Hematopoietic multipotent progenitor cell treated with erythropoietin and hydrocortisone succinate and interleukin-3 and kit ligand, for 8 days (in vitro differentiated cells): ENCODE measurements at places on chromosomes 5 and 9.

DNA sequence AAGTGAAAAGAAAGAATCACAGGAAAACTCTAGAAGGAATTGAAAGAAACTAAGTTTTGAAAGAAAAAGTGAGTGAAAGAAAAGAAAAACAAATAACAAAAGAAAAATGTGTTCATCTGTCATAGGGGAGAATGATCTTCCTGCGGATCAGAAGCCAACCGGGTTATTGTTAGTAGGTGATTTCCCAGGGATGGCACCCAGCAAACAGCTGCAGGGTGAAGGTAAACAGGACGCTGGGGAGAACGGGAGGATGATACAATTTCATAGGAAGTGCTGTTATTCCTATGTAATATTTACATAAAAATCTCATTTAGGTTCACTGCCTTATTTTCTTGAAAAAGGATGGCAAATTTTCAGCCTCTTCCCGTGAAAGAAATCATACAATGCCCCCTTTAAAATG is 72.4 kb upstream of the LHFPL2 start:
- DNase-seq: no peak

GRCh38 chr5:3330442-3330841 is 265.2 kb upstream of the IRX1 start:
- DNase-seq: no peak

- no peak for DNase-seq
Observed at GRCh38 chr9:92422611-92423338, 1.5 kb downstream of the OMD start.

DNA sequence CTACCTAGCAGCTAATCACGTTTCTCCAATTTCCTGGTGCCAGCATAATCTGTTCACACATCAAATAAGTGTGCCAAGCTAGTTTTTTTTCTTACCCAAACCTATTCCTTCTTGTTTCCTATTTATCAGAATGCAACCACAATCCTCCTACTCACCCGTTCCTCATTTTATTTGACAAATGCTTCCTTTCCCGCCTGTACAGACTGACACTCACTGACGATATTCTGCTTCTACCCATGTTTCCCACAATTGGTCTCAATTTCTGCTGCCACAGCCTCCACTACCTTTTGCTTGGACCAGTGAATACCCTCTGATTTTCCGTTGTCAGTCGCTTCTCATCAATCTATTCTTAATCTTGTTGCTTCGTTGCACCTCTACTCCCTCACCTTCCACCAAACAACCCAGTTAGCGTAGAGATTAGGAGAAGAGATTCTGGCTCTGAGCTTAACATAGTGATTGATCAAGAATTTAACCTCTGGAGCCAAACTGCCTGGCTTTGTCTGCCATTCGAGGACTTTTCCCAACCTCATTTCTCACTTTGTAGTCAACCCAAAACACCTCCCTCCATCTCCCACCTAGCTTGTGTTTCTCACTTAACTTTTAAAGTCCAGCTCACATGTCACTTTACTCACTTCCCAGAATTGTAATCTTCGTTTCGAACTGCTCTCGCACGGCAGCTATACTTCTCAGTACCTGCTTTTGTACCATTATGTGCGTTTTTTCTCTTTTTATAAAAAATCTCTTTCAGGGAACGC is 729 bp upstream of the TMEM38B start:
- DNase-seq: peak; percentile 19

DNA sequence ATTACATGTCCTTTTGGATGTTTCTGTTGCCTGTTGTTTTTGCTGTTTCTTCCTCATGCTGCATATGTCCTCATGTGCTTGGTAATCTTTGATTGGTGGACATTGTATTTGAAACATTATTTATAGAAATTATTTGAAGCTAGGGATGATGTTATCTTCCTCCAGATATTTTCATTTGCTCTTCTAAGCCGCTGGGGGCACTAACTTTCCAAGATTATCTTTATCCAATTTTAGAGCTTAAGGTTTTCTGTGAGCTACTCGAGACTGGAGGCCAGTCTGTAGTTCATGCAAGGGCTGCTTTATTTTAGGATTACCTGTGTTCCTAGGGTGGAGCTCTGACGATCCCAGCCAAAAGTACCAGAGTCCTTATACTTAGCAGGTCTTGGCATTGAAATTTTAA is 40.9 kb downstream of the STX17 start:
- DNase-seq: no peak

- no peak for DNase-seq
Observed at GRCh38 chr9:137984520-137985257, 107.1 kb downstream of the CACNA1B start.

DNA sequence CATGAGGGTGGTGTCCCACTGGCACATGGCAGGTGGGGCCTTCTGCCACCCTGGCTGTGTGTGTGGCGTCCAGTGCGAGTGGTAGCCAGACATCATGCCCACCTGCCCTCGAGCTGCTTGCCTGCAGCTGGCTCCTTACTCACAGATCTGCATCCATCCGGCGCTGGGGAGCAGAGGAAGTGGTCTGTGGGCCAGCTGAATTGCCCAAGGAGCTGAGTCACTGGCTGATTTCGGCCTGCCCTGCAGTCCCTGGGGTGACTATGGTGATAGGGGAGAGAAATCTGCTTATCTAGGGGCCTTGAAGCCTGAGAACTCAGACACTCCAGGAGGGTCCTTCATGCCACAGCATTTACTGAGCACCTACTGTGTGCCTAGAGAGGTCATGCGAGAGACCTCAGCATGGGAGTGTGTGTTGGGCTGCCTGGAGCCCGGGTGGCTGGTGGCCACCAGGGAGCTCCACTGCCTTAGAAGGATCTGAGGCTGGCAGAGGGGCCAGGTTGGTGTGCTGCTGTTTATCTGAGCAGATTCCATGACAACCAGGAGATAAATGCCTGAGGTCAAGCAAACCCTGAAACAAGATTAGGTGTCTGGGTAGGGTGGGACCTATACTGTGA is 57.1 kb downstream of the SLC22A5 start:
- DNase-seq: peak; percentile 83

DNA sequence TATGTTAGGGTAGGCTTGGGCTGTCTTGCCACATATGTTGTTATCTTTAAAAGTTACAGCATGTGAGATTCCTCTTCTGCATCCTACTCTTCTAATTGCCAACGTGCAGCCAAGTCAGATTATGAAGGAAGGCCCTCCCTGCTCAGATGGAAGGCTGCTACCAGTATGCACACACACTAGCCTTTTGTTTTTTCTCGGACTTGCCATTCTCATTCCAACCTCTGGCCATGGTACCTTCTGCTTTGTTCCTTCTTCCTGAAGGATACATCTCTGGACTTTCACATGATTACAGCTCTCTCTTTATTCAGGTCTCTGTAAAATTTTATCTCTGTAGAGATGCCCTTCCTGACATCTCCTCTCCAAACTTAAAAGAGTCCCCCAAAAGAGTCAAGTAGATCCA is 12.8 kb upstream of the OTP start:
- DNase-seq: no peak

- no peak for DNase-seq
Observed at GRCh38 chr9:116951588-116952435, 264.7 kb downstream of the TRIM32 start.

- no peak for DNase-seq
Observed at GRCh38 chr5:132099076-132099748, 25.6 kb downstream of the CSF2 start.

GRCh38 chr5:148125641-148126040 is 42.7 kb upstream of the SPINK14 start:
- no peak for DNase-seq

- DNase-seq: no peak
Observed at GRCh38 chr5:169147534-169147933, 153.4 kb downstream of the SLIT3 start.

GRCh38 chr5:143054480-143054941 is 284.3 kb downstream of the ARHGAP26 start:
- no peak for DNase-seq

DNA sequence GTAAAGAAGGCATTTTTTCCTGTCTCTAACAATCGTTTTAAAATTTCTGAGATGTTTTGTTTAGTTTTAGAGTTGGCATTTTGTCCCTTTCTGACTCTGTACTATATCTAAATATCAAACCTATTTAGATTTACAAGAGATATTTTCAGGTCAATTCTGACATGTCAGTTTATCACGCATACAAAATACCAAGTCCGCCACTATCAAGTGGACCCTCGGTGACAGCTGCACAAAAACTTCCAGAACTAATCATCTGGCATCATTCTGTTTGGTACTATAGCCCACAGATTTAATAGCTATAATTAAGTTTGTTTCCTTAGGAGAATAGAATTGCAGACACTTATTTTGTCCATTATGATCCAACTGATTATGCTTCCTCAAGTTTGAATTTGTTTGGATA is 1278.2 kb downstream of the CDH12 start:
- no peak for DNase-seq

DNA sequence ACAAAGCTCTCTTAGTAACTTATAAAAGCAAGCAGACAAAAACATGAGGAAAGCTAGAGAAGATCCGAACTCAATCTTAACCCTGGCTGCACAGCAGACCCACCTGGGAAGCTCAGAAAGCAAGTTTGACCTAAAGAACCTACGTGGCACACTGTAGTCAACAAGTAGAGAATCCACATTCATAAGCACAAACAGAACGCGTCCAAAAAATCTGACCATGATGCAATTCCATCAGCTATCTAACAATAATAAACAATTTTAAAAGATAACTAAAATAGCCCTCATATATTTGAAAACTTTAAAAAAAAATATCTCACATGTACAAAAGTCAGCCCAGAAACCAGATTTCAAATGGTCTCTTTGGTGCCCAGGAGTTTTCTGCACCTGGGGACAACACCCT is 4.6 kb downstream of the LMAN2 start:
- DNase-seq: no peak

GRCh38 chr9:98222885-98223691 is 30.7 kb upstream of the CORO2A start:
- DNase-seq: no peak

GRCh38 chr5:160697281-160697680 is 154.7 kb downstream of the ATP10B start:
- no peak for DNase-seq

GRCh38 chr5:158435161-158435616 is 576.2 kb upstream of the CLINT1 start:
- DNase-seq: no peak

- no peak for DNase-seq
Observed at GRCh38 chr9:126418608-126419007, 92.0 kb downstream of the MVB12B start.

- DNase-seq: no peak
Observed at GRCh38 chr5:80798166-80798565, 143.4 kb upstream of the DHFR start.

- no peak for DNase-seq
Observed at GRCh38 chr5:169667896-169668674, 31.0 kb downstream of the DOCK2 start.
